K562 (cell line): ENCODE measurements at places on chromosomes 16 and 17.

- no peak for DNase-seq
Measured at GRCh38 chr17:6505425-6506142, 50.8 kb downstream of the PITPNM3 start.

GRCh38 chr16:46482895-46483294, 138.3 kb downstream of the SHCBP1 start:
- no peak for DNase-seq

- no peak for DNase-seq
Measured at GRCh38 chr16:20339744-20340143, 12.4 kb upstream of the GP2 start.

DNA sequence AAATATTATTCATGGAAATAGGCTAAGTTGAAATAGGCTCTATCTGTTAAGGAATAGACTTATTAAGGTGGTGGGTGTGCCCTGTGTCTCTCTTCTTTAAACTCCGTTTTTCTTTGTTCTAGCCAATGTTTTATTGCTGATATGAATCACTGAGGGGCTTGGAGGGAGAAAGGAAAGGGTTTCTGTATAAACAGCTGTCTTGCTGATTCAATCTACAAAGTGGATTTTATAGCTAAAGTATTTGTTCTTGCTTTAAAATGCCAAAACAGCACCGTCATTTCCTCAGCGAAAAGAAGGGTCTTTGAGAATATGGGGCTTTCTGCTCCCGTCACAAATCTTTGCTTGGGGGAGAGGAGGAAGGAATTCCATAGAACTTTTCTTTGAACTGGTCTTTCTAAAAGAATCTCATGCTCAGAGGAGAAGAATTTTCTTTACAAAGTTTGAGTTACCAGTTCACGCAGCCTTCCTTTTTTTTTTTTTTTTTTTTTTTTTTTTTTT, 39.3 kb downstream of the MSI2 start:
- no peak for DNase-seq
